ENCODE measurements at places on chromosomes 5 and 9. TPM values are rescaled to one million over a fixed set of nuclear protein-coding genes. Genes with fewer than 3 reads are reported as not detected.
A peak's percentile ranks its signal among the peaks of the same experiment; 100 is the strongest.

Gene SRD5A1
- 16.4 TPM for total RNA-seq

Gene DAB2
- total RNA-seq = not detected

DNA sequence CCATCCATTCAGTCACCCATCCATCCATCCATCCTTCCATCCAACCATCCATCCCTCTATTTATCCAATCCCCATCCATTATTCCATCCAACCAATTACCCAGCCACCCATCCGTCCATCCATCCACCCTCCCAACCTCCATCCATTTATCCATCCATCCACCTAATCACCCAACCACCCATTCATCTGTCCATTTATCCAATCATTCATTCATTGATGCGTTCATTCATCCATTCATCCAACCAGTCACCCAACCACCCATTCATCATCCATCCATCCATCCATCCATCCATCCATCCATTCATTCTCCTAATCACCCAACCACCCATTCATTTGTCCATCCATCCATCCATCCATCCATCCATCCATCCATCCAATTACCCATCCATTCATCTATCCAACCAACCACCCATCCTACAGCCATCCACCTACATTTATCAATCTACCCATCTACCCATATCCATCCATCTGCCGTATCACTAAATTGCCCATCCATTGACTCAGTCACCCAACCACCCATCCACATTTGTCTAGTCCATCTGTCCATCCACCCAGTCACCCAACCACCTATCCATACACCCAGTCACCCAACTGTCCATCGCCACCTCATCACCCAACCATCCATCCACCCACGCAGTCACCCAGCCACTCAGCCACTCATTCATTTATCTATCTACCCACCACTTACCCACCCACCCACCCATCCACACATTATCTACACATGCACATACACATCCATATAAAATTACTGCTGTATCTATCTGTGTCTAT lies 165.4 kb downstream of the TRIO start:
- DNase-seq = no peak

GRCh38 chr5:160640406-160640805 lies 211.6 kb downstream of the ATP10B start:
- no peak for DNase-seq

Gene ANKRD33B
- total RNA-seq = 12.0 TPM

Gene ORM1
- total RNA-seq = not detected

GRCh38 chr5:119681734-119682133 lies 52.4 kb downstream of the FAM170A start:
- DNase-seq = no peak

DNA sequence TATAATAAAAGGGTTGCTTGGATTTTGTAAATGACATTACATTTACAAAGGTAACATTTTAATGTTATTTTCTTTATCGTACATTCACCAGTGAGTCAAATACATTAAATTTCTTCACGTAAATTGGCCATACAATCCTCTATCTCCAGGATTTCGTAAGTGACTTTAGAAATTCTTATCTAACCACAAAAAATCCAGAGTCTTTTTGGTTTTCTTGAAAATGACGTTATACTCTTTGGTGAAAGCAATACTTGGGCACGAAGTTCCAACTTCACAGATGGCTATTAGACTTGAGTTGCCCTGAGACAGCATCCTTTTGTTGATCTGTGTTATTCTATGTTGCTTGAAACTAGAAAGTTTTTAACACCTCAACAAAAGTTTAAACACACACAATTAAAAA lies 87.4 kb upstream of the CDH10 start:
- DNase-seq = no peak

Gene OMD
- total RNA-seq = not detected

- no peak for DNase-seq
Observed at GRCh38 chr5:114782177-114782576, 387.5 kb downstream of the TRIM36 start.

DNA sequence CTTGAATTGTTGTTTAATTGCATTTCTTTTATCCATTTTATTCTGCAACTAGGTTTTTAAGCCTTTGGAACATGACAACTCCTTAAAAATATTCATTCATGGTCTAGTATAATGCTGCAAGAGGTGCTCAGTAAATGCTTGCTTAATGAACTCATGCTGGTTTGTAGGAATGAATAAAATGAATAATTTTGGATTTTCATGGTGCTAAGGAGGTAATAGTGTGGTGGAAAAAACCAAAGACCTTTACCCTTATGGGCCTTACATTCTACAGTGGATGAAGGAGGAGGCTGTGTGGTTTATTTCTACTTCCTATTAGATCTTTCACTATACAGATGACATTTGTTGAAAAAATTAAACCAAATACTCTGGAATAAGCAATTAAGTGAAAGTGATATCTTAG lies 43.4 kb downstream of the LRRTM2 start:
- DNase-seq = no peak

DNA sequence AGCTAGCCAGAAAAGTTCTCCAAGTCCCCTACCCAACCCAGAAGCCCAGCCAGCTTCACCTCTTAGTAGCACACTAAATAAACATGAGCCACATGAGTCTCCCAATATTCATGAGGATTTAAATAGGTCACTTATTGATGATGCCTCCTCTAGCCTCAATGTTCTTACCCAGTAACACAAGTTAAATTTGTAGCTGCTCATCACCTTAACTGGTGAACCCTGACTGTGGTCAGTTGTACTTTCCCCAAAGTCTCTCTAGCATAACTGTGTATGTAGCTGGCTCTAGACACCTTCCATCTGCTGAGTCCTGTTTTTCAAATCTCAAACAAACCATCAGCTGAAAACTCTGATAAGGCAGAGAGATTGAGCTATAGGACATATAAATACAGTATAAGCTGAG lies 100.3 kb upstream of the ELAVL2 start:
- DNase-seq = no peak

Gene PRUNE2
- 1.5 TPM for total RNA-seq

DNA sequence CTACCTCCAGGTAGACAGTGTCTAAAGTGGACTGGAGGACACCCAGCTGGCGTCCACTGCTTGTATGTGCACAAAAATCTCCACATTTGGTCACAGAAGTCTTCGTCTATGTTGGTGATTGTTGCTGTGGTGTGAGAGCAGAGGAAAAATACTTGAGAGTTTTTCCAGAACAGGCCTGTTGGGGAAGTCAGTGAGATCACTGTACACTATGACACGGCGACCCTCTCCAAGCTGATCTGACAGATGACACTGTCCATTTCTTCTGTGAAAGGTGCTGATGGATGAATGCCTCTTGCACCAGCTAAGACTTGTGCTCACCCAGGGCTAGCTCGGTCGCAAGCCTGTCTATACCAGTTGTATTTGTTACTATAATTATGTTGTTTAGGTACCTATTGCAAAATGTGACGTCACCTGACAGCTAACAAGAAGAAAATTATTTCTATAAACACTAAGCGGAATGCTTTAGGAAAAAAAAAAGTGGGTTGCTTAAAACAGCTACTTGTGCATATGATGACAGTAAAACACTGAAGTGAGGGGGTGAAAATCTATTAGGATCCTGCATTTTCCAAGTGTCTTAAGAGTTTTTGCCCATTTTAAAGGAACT lies 142.3 kb downstream of the ROR2 start:
- DNase-seq = no peak

Gene PLAC8L1
- total RNA-seq = 1.4 TPM

- no peak for DNase-seq
Observed at GRCh38 chr9:134914501-134914834, 3.2 kb downstream of the FCN1 start.

DNA sequence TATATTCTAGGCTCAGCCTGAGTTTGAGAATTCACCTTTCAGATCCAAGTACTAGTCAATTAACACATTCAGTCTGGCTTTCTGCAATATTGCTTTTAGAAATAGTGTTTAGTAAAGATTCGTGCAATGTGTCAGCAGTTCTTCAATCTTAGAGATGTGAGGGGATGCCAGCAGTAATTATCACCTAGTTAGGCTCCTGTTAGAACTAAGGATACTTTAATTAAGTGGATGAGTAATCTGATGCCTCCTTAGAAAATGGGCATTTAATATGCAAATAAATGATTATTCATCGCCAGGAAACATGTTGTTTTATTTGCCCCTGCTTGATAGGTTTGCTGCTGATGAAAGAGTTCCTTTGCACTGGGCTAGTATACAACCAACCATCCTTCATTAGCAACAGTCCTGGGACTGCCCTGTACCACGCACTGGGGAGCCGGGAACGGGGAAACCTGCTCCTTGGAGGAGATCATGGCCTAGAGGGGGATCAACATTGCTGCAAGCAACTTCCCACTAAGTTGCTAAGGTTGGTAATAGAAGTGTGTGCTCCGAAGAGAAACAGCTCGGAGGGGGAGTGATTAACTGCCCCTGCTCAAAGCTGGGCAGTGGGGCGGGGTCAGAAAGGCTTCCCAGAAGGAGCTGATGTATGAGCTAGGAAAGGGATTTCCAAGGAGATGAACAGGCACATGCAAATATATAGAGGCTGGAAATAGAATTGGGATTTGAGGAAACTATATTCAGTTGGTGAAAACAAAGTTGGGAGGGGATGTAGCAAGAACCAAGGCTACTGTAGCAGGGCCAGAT lies 231.8 kb downstream of the DRD1 start:
- DNase-seq = no peak

GRCh38 chr9:82052081-82052480 lies 63.5 kb downstream of the SPATA31D1 start:
- DNase-seq = no peak

GRCh38 chr5:18141222-18141621 lies 507.0 kb downstream of the TAF11L14 start:
- DNase-seq = no peak

Gene GIN1
- 4.0 TPM for total RNA-seq

DNA sequence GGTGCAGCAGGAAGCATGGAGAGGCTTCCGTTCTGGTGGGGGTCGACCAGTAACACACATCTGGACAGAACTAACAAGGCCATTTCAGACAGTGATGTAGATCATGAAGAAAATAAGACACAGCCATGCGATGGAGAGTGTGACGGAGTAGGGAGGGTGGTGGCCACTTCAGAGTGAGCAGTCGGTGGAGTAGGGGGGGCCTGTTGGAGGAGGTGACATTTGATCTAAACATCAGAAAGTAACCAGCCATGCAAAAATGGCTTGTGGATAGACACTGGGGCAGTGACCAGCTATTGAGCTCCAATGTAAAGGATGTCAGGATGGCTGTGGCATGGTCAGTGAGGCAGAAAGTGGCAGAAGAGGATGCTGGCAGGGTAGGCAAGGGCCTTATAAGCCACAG lies 65.9 kb downstream of the PPARGC1B start:
- DNase-seq = no peak

DNA sequence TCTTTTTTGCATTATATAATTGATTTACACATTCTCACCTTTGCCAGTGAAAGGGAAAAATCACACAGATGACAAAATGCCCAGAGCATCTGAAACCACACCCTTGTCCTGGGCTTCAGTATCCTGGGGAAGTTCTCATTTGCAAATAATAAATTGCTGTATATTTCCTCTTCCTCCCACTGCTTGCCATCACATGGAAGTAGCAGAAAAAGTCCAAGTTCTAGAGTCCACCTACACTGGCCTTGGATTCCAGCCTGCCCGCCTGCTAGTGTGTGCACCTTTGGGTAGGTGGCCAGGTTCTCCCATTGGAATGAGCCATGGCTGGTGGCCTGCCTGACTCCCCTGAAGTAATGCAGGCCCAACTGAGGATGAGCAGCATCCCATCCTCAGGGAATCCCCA lies 149.4 kb downstream of the GADD45G start:
- no peak for DNase-seq

Gene GFPT2
- total RNA-seq = 0.70 TPM

DNA sequence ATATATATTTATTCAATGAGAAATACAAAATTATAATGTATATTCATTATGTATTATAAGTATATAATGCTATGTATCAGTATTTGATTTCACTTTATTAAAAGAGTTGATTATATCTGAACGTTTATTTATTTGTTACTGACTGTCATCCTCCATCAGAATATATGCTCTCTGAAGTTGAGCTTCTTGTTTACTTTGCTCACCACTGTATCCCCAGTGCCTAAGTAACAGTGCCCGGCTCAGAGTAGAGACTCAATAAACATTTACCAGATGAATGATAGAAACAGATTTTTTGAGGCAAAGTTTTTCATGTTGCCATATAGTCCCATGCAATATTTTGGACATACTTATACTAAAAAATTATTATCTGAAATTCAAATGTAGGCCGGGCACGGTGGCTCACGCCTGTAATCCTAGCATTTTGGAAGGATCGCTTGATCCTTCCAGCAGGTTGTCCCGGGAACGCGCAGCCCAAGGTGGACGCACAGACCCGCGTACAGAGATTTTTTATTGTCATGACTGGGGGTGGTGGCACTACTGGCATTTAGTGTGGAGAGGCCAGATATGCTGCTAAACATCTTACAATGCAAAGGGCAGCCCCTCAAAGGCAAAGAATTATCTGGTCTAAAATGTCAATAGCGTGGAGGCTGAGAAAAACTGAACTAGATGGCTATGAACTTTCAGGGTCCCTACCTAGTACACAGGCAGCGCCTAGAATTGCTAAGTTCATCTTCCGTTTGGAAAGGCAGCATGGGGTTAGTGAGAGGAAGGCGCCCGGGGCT lies 761 bp upstream of the DNAJC25 start:
- DNase-seq = peak; percentile 2

Gene RNF183
- total RNA-seq = 0.69 TPM

Gene GPBP1
- 95.8 TPM for total RNA-seq

Gene SOX30
- 0.34 TPM for total RNA-seq

DNA sequence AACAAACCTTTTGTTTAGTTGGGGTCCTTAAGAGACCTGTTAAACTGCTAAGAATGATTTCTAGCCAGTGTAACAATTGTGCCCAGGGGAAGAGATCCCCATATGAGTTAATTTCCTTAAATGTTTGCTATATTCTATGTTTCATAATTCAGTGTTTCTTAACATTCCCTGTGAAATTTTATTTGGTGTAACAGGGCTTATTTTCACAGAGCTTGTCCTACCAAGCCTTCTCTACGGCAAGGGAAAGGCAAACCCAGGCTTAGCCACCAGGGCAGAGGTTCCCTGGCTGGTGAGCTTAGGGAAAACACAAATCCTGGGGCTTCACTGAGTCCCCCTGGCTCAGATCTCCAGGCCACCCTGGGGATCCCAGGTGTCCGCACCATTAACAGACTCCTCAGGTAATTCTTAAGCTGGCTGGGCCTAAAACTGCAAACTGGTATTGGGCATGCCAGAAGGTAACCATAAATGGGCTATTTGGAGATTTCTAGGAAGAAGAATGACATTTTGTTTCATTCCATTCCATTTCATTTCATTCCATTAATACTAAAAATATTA lies 17.0 kb upstream of the LCP2 start:
- no peak for DNase-seq

DNA sequence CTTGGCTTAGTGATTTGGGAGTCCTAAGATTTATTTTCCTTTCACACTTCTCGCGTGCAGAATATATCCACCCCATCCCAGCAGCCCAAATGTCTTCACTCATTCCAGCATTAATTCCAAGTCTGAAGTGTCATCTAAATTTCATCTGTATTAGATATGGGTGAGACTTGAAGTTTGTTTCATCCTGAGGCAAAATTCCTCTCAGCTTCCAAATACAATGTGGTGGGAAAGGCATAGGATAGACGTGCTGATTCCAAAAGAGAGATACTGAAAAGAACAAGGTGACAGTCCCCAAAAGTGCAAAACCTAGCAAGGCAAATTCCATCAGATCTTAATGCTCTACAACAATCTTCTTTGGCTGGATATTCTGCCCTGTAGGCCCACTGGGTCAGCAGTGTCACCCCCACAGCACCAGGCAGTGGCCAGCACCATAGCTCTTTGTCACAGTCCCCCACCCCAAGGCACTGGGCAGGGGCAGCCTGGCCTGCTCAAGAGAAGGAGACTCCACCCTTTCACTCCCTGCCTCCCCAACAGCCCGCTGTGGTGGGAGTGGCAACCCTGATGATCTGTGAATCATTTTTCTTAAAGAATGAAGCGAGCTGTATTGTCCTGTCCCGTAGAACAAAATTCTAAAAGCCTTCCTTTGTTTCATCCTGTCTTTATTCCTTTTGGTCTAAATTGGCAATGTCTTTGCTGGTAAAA lies 2.7 kb upstream of the ADAM19 start:
- no peak for DNase-seq
